Stimulated activated CD8-positive, alpha-beta memory T cell treated with anti-CD3 and anti-CD28 coated beads, Interleukin-7, amount 100 ng/mL, for 48 hours (primary cell): ENCODE measurements at places on chromosomes 6 and 20.
A peak's percentile ranks its signal among the peaks of the same experiment; 100 is the strongest.

GRCh38 chr20:7174554-7174953 lies 407.1 kb downstream of the BMP2 start:
- DNase-seq: no peak

GRCh38 chr6:168908166-168908565 lies 345.5 kb downstream of the THBS2 start:
- no peak for DNase-seq

DNA sequence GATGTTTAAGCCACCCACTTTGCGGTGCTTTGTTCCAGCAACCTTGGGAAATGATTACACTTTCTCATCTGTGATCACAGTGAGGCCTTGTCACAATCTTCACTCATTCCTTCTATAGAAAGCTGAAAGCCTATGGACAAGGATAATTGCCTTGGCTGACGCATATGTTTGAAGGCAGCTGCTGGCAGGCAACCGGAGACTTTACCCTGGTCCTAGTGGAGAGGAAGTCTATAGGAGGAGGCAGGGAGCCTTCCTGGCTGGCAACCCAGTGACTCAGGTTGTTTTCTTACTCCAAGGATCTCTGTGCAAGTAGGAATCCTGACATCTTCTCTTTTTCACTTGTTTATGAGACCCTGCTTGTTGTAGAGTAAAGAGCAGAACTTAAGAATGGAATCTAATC lies 34.1 kb upstream of the ESR1 start:
- DNase-seq: no peak

DNA sequence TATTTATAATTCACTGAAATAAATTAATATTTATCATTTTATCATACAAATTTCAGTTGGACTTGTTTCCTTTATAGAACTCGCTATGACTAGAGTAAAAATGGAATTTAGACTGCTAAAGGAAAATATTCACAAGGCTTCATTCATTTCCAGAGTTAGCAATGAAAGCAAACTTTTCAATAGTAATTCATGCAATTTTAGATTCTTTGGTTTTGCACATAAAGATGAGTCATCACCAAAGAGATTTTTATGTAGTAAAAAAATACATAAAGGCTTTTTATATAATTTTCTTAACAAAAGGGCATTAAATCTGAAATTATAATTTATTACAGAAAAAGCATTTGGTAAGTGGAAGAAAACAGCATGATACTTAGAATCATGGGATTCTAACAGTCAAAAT lies 37.2 kb upstream of the STXBP5 start:
- DNase-seq: no peak

DNA sequence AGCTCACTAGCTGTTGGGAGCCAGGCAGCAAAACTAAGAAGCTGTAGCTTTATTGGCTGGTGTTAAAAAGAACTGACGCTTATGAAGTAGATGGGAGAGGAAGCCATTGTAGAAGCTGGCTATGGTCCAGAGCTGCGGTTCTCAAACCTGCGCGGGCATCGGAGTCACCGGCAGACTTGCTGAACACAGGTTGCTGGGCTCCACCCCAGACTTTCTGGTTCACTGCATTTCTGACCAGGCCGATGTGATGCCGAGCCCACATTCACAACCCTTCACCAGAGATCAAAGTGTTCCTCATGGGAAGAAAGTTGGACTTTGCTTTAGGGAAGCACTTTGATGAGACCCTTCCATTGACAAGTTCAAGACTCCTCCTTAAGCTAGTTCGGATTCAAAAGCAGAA lies 231.6 kb downstream of the QKI start:
- DNase-seq: no peak

GRCh38 chr6:136803608-136804007 lies 11.3 kb upstream of the MAP3K5 start:
- no peak for DNase-seq

DNA sequence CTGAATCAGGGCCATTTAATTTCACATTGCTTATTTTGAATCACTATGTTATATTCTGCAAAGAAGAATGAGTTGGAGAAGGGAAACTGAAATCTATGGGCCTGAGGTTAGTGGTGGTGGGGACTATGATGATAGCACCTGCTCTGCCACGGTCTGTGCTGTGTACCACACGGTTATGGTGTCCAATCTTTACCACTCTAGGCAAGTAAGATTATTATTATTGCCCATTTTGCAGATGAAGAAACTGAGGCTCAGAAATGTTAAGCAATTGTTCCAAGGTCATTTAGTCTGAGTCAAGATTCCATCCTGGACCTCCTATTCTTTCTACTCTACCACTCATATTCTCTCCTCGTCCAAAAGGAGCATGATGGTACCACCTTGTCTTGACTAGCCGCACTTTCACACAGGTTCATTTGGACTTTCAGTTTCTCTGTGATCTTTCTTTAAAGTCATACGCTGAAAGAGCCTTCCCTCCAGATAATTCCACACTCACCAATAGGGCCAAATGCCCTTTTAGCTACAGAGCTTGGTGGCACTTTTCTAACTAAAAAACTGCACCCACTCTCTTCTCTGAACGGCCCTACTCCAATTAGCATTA lies 56.2 kb downstream of the GFOD1 start:
- DNase-seq: no peak

- no peak for DNase-seq
Measured at GRCh38 chr6:139753198-139753861, 378.9 kb upstream of the CITED2 start.

GRCh38 chr20:24339210-24339641 lies 130.2 kb upstream of the SYNDIG1 start:
- DNase-seq: no peak

DNA sequence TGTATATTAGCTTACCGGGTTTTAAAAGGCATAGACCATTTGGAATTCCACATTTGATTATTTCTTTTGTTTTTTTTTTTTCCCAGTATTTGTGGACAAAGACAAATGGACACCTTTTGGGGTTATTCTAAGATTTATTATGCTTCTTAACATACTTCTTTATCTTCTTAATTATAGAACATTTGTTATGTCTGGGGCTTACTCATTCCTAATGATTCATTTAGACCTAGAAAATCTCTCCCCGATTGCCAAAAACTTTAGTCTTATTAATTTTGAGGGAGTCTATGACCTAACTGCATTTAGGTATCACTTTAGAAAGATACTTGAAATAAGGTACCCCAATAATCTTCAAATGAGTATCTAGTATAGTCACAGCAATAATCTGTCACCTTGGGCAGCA lies 170.7 kb upstream of the PREP start:
- no peak for DNase-seq

DNA sequence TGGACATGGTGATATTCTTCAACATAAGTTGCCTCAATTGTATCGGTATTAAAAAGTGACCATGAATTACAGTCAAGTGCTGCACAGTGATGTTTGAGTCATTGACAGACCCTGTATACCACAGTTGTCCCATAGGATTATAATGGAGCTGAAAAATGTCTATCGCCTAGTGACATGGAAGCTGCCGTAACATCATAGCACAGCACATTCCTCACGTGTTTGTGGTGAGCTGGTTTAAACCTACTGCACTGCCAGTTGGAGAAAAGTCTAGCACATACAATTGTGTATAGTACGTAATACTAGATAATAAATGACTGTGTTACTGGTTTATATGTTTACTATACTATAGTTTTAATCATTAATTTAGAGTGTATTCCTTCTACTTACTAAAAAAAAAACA lies 150.2 kb downstream of the CDH26 start:
- no peak for DNase-seq

GRCh38 chr6:133568970-133569889 lies 319.7 kb upstream of the TCF21 start:
- peak; percentile 17 for DNase-seq

DNA sequence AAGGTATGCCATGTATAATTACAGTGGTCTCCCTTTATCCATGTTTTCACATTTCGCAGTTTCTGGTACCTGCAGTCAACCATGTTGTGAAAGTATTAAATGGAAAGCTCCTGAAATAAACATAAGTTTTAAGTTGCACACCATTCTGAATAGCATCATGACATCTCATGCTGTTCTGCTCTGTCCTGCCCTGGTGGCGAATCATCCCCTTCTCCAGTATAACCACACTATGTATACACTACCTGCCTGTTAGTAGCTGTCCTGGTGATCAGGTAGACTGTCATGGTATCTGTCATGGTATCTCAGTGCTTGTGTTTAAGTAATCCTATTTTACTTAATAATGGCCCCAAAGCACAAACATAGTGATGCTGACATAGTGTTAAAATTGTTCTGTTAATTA lies 97.1 kb downstream of the ZFAND3 start:
- no peak for DNase-seq

DNA sequence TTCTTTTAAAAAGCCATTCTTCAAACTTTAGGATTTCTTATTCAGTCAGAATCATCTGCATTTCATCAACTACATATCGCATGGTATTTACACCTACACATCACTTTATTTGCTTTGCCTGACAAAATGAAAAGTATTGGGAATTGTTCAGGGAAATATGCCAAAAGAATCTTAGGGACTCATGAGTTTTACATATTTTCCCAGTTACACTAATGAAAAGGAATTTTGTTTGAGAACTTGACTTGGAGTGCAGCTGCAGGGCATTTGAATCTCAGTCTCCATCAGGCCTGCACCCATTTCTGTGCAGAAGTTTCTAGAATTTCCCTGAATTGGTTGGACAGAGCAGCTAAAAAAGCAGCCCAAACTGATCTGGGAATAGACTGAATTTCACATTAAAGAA lies 65.3 kb downstream of the MTHFD1L start:
- no peak for DNase-seq

DNA sequence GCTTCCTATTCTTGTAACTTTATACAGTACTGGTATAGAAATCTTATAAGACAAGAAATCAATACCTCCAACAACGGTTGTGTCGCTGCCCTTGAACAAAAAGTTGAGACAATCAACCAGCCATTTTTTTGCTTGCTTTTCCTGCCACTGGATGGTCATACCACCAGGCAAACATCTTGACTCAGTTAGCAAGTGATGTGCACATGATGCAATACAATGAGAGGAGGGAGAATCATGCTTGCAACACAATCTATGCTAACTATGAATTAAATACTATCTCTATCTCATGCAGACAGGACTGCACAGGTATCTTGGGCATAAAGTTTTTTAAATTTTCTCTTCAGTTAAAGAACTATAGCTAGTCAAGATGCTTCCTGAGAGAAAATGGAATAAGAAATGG lies 877.7 kb upstream of the CITED2 start:
- DNase-seq: no peak

DNA sequence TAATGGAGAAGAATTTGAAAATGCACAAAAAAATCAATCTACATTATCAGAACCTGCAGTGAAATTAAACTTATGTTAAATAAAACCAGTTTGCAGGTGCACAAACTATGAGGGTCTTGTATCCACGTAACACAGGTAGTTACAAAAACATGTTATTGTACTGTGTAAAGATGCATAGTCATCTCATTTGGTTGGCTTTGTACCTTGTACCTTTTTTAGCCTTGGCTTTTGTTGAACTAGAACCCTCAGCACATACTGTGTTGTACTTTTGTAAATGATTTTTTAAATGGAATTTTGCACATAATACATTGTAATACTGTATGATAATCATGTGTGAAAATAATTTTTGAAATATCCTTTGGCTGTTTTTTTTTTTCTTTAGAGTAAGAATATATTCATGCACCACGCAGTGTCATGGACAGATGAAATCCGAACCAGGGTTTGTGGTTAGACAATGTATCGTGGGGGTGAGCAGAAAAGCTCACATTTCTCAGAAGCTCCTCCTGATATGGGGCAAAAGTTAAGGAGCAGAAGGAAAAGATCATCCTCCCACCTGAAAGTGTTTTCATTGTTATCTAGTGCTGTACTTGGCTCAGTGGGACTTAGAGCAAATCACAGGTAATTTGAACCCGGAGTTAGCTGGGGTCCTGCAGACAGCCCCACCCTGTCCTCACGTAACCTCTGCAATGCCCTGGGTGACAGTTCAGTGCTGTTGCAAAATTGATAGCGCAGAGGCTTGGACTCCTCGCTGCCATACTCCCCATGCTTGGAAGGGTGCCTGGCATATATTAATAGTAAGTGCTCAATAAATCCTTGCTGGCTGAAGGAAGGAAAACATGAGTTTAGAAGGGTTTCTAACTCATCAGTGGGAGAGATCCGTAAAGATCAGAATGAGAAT lies 14.8 kb upstream of the NAA20 start:
- DNase-seq: no peak

DNA sequence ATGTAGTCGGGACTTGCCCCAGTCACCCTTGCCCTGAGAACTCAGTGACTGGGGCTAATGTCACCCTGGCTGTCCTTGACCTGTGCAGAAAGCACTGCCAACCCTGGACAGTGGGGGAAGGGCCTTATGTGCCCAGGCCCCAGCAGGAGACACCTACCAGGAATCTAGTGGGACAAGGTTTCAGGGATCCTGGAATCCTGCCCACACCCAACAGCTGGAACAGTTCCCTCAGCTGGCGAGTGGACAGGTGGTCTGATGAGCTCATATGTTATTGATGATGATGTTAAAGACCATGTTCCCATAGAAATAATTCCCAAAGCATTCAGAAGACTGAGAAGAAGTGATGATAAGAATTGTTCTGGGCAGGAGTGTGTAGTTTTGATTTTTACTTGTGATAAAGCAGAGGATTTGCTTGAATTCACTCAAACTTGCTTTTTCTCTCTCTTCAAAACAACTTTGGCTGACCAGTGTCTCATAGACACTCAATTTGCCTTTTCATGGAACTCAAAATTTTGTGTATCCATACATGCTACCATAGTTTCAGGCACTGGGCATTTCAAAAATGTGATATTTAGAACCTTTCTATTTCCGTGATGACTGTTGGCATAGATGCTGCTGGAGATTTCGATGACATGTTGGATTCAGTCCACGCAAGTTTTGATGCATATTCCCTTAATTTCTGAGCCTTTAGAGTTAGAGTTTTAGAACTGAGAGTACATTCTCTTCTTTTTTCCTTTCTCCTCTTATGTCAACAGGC lies 79.3 kb downstream of the SLC22A3 start:
- no peak for DNase-seq

GRCh38 chr6:47047097-47047478 lies 5.0 kb upstream of the ADGRF1 start:
- no peak for DNase-seq
